ENCODE measurements at places on chromosomes 3 and 15. TPM values are rescaled to one million over a fixed set of nuclear protein-coding genes. Genes with fewer than 3 reads are reported as not detected.

- no peak overlapping the region for H3K27ac ChIP-seq
- H3K4me1 ChIP-seq, result no peaks in the 10 kb centered on the region
- no peak overlapping the region for H3K4me3 ChIP-seq
- DNase-seq, result no peak
These were observed 164.0 kb upstream of the CFAP20DC start for GRCh38 chr3:59213860-59214259.

GRCh38 chr15:40533763-40534364, 31.0 kb downstream of the CCDC32 start:
- H3K27me3 ChIP-seq, result no peaks in the 10 kb centered on the region
- H3K4me1 ChIP-seq, result no peaks in the 10 kb centered on the region
- no peak overlapping the region for H3K4me3 ChIP-seq
- no peaks in the 10 kb centered on the region for H3K36me3 ChIP-seq
- no peak for DNase-seq

The RHO gene
- not detected for total RNA-seq

- no peaks in the 10 kb centered on the region for H3K27me3 ChIP-seq
- no peak overlapping the region for H3K27ac ChIP-seq
- no peak overlapping the region for H3K4me3 ChIP-seq
- H3K4me1 ChIP-seq, result no peaks in the 10 kb centered on the region
These were observed 58.2 kb downstream of the ZNF445 start for GRCh38 chr3:44419116-44419922.

- peak overlapping the region; percentile 100 for H3K27ac ChIP-seq
- H3K27me3 ChIP-seq, result no peaks in the 10 kb centered on the region
- no peaks in the 10 kb centered on the region for H3K36me3 ChIP-seq
- H3K4me3 ChIP-seq, result peak overlapping the region; percentile 89
These were observed 3.1 kb downstream of the CSRNP1 start for GRCh38 chr3:39150148-39150802.

The UBA7 gene
- total RNA-seq, result 77.4 TPM

The DNAJC17 gene
- 55.8 TPM for total RNA-seq

DNA sequence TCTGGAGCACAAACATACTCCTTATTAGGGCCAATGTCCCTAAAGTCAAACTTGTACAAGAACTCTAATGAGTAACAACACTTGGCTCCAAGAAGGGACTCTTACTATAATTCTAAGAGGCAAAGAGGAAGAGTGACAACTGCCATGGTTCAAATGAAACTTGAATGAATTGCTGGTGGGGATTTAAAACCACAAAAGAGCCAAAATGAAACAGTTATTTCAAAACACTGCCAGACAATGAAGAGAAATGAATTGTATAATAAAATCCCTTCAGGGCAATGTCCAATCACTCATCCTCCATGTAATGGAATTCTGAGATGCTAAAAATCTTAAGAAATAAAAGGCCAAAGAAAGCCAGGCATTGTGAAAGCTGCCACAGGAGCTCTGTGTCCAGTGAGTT, 14.2 kb downstream of the THRB start:
- no peaks in the 10 kb centered on the region for H3K36me3 ChIP-seq
- DNase-seq, result no peak
- H3K4me1 ChIP-seq, result no peaks in the 10 kb centered on the region
- H3K4me3 ChIP-seq, result no peak overlapping the region
- H3K27me3 ChIP-seq, result no peaks in the 10 kb centered on the region

The THSD4 gene
- total RNA-seq, result 0.64 TPM

- H3K4me1 ChIP-seq, result peaks cover 6% of the 10 kb centered on the region
- no peak overlapping the region for H3K4me3 ChIP-seq
- no peak for DNase-seq
- H3K27ac ChIP-seq, result no peak overlapping the region
These were observed 5.6 kb downstream of the FES start for GRCh38 chr15:90889736-90890456.

DNA sequence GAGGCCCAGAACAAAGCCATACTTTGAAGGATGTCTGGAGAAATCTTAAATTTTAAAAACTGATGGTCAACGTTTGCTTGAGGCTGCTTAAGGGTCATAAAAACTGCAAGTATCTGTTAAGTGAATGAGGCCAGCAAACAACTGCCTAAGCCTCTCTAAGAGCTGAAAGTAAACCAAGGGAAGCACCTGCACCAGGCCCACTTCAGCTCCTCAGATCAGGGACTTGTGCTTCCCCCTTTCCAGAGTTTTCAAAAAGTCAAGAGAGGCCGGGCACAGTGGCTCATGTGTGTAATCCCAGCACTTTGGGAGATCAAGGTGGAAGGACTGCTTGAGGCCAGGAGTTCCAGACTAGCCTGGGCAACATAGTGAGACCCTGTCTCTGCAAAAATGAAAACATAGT, 9.1 kb downstream of the FBXL22 start:
- peaks cover 5% of the 10 kb centered on the region for H3K4me1 ChIP-seq
- H3K27me3 ChIP-seq, result no peaks in the 10 kb centered on the region
- H3K27ac ChIP-seq, result no peak overlapping the region

The SAMD7 gene
- total RNA-seq, result under 0.01 TPM

- no peak for DNase-seq
- H3K27ac ChIP-seq, result no peak overlapping the region
- no peaks in the 10 kb centered on the region for H3K4me1 ChIP-seq
- H3K27me3 ChIP-seq, result no peaks in the 10 kb centered on the region
- no peaks in the 10 kb centered on the region for H3K36me3 ChIP-seq
- H3K4me3 ChIP-seq, result no peak overlapping the region
These were observed 922.9 kb downstream of the SI start for GRCh38 chr3:164155400-164155799.

- H3K4me3 ChIP-seq, result no peak overlapping the region
- H3K27me3 ChIP-seq, result no peaks in the 10 kb centered on the region
- H3K4me1 ChIP-seq, result no peaks in the 10 kb centered on the region
- DNase-seq, result no peak
These were observed 65.1 kb downstream of the NEK11 start for GRCh38 chr3:131091768-131092167.

The FILIP1L gene
- 23.3 TPM for total RNA-seq

DNA sequence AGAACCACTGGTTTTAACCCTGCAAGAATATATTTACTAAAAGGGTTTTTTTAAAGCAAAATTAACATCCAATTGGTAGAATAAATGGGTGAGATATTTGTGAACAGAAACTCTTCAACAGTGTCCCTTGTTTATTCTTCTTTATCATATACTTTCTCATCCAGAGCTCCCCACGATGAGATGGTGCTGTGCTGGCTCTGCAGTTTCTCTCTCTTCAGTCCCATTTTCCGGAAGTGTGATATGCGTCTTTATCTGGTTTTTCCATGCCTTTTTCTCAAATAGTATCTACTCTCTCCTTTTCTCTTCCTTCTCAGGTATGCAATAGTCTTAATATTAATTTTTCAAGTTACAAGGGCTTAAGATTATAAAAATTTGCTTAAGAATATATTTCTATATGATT, 1.5 kb downstream of the EAF2 start:
- H3K4me3 ChIP-seq, result no peak overlapping the region
- no peaks in the 10 kb centered on the region for H3K36me3 ChIP-seq
- H3K27me3 ChIP-seq, result no peaks in the 10 kb centered on the region
- no peak for DNase-seq
- H3K27ac ChIP-seq, result no peak overlapping the region
- no peaks in the 10 kb centered on the region for H3K4me1 ChIP-seq

The AMOTL2 gene
- 83.2 TPM for total RNA-seq

GRCh38 chr15:68679961-68680371, 101.2 kb downstream of the CORO2B start:
- no peaks in the 10 kb centered on the region for H3K4me1 ChIP-seq
- no peaks in the 10 kb centered on the region for H3K27me3 ChIP-seq
- H3K4me3 ChIP-seq, result no peak overlapping the region
- H3K27ac ChIP-seq, result no peak overlapping the region
- DNase-seq, result no peak
- no peaks in the 10 kb centered on the region for H3K36me3 ChIP-seq

The FBXW12 gene
- total RNA-seq, result 0.32 TPM

Data from breast epithelium (tissue), 4 donors.